ENCODE measurements at places on chromosomes 12 and 14.

DNA sequence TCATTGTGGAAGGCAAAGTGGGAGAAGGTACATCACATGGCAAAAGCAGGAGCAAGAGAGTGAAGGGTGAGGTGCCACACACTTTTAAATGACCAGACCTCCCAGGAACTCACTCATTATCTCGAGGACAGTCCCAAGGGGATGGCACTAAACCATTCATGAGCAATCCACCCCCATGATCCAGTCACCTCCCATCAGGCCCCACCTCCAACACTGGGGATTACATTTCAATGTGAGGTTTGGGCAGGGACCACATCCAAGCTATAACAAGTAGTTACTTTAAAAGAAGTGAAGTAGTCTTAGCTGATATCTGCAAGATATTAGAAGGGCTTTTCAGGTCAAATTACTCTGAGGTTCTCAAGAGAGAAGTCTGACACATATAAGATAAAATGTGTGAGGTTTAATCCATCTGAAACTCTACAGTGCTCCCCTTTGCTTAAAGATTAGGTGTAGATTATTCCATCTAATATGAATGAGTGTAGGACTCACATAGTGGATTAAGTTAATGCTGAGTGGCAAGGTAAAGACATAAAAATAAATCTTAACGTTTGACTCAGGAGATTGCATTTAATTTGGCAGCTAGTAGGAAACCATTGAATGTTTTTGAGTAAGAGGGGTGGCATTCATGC lies 130.8 kb downstream of the TMX1 start:
- no peak for DNase-seq

DNA sequence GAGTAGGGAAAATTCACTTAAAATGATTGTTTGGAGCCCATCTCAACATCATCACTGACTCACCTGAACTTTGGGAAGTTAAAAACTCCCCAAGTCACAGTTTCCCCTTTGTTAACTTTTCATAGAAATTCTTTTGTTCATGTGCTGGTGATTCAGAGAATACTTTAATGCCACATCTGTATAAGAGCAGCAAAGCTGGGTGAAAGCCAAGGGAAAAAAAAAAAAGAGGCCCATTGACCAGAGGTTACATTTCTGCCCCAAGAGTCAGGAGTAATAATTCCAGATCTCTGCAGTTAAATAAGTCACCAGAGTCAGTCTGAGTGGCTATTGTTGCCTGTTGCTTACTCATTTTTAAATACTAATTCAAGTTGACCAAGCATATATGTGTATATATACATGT lies 136.4 kb upstream of the LGR5 start:
- DNase-seq: no peak

DNA sequence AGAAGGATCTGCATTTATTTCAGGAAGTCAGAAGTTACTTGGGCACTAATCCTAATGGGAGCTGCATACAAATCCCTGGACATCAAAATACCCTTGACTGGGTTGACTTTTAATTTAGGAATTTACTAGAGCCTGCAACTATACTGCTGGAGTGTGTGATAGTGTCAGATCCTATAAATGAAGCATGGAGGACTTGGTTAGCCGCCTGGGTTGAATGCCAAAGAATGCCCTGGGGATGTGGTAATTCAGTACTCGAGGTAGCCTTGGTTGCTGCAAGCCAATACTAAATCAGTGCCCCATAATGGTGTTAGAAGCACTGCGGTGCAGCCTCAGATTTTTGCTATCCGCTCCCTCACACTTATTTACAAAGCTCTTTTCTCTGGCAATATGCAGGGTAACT lies 184.9 kb downstream of the CAPZA3 start:
- no peak for DNase-seq

- DNase-seq: no peak
Measured at GRCh38 chr14:29069228-29069627, 302.6 kb downstream of the FOXG1 start.

- DNase-seq: no peak
Measured at GRCh38 chr12:80064951-80065350, 34.4 kb upstream of the OTOGL start.

DNA sequence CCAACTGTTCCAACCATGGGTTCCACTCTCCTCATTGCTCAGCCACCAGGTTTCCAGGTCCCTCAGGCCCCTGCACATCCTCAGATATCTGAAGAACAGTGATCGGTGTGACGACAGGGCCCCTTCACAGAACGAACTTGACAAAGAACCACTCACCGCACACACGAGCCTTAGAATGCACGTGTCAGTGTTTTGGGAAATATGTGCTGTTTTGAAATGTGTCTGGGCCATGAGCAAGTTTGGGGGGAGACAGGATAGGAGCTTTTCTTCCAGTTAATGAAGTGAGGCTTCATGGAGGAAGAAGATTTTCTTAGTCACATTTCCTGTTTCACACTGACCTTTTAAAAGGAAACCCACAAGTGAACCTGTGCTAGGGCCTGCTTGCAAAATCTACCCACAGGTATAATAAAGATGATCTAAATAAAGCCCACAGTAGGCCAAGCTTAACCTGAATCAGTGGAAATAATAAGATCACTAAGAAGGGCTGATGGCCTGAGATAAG lies 58.6 kb downstream of the ZFP36L1 start:
- DNase-seq: no peak

- no peak for DNase-seq
Measured at GRCh38 chr14:65813760-65814384, 401.3 kb downstream of the FUT8 start.

- DNase-seq: no peak
Measured at GRCh38 chr14:68970038-68970612, 9.0 kb downstream of the ACTN1 start.

Data from stimulated activated CD4-positive, alpha-beta T cell treated with anti-CD3 and anti-CD28 coated beads, Interleukin-1b, Interleukin-23, amount 100 ng/mL, for 1 hour (primary cell).